ENCODE measurements at places on chromosomes 1 and 21. TPM values are rescaled to one million over a fixed set of nuclear protein-coding genes. Genes with fewer than 3 reads are reported as not detected.

GRCh38 chr1:186566140-186566855 is 105.4 kb upstream of the PDC start:
- DNase-seq: no peak

ACTL8 gene
- total RNA-seq: not detected

- no peak for DNase-seq
Measured at GRCh38 chr1:111729271-111729921, 9.8 kb downstream of the INKA2 start.

PTPRU gene
- total RNA-seq: 0.15 TPM

DNA sequence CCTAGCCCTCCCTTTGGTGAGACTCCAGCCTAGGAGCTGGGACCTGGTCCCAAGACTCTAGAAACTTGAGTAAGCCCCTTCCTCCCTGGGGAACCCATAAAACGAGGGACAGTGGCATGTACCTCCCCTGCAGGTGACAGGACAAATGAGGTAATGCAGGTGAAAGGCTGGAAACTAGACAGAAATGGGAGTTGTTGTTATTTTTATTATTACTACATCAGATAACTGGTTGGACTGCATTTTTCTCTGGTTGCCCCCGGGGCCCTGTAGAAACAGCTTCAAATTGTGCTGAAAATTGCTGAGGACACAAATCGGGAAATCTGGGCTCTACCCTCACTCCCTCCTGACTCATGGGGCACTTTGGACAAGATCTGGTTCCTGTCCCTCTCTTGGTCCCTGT is 132.3 kb upstream of the WNT4 start:
- no peak for DNase-seq

DNA sequence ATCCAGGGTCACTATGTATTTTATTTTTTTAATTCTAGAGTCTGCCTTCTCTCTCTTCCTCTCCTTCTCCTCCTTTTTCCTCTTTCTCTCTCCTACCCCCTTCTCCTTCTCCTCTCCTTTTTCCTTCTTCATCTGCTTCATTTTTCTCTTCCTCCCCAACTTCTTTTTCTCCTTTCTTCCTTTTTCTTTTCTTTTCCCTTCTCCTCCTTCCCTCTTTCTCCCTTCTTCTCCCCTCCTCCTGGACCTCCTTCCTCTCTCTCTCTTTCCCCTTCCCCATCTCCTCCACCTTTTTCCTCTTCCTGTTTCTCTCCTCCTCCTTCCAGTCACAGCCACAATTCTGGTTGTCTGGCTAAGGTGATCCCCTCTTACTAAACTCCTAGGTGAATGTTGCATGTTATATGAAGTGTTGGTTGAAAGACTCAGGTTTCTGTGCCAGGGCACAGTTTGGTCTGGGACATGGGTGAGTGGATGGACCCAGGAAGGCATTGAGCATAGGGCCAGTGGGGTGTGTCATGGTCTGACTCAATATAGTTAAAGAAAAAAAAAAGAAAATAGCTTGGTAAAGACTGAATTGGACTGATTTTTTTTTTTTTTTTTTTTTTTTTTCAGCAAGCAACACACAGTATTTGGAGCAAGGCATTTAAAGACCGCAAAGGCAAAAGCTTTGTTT is 266.9 kb downstream of the TGFB2 start:
- DNase-seq: no peak

DNA sequence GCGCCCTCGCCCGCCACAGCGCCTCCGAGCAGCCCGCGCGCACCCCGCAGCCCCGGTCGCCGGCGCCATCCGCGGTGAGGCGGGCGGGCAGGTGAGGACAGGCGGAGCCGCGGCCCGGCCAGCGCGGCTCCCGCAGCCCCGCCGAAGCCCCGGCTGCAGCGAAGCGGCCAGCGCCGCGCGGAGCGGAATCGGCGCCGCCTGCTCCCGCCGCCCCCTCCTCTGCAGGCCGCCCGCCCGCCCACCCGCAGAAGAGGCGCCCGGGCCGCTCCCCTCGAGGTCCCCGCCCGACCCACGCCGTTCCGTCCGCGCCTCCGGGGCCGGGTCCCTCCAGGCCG is 1.3 kb downstream of the PRDM16 start:
- DNase-seq: no peak

- DNase-seq: no peak
Measured at GRCh38 chr1:67636146-67636545, 48.9 kb upstream of the GADD45A start.

DNA sequence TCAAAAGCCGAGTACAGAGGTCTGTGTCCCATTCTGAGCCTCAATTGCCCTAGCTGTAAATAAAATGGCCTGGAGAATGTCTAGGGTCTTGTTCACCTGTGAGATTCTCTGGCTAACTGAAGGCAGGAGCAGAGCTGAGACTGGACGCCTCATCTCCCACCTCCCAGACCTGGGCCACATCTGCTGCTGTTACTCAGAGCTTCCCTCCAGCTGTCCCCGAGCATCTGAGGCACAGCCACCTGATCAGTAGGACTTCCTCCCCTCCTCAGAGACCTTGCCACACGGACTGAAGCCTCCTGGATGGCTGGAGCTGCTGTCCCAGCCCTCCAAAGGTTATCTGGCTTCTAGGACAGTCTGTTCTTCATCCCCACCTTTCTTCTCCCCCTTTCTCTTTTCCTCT is 62.4 kb downstream of the TMEM53 start:
- DNase-seq: no peak

SH2D1B gene
- 0.15 TPM for total RNA-seq

MMEL1 gene
- 0.22 TPM for total RNA-seq

DNA sequence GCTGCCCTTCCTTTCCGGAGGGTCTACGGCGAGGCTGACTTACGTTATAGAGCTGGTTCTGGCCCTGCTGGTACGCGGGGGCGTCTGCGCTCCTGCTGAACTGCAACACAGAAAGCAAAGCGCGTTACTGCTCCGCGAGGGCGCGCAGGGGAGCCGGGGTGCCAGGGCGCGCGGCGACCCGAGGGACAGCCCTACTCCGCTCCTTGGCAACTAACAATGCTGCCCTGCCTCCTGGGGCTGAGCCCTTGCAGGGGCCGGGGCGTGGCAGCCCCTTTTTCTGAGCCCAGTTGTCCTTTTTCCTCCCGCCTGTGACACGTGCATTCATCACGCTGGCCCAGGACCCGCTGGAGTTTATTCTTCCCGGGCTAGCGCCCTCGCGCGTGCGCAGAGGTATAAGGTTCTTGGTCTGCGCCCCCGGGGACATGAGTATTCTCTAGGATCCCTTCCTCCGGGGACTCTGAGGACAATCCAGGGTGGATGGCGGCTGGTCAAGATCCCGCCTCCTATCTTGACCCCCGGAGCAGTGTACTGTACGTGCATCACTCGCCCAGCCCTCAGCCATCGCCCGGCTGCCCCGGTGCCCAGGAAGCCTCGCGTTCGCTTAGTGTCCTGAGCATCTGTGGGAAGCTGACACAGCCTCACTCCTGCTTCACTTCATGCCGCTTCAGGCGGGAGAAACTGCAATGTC is 78.9 kb downstream of the CD247 start:
- DNase-seq: peak; percentile 59

FOXD3 gene
- not detected for total RNA-seq

DNA sequence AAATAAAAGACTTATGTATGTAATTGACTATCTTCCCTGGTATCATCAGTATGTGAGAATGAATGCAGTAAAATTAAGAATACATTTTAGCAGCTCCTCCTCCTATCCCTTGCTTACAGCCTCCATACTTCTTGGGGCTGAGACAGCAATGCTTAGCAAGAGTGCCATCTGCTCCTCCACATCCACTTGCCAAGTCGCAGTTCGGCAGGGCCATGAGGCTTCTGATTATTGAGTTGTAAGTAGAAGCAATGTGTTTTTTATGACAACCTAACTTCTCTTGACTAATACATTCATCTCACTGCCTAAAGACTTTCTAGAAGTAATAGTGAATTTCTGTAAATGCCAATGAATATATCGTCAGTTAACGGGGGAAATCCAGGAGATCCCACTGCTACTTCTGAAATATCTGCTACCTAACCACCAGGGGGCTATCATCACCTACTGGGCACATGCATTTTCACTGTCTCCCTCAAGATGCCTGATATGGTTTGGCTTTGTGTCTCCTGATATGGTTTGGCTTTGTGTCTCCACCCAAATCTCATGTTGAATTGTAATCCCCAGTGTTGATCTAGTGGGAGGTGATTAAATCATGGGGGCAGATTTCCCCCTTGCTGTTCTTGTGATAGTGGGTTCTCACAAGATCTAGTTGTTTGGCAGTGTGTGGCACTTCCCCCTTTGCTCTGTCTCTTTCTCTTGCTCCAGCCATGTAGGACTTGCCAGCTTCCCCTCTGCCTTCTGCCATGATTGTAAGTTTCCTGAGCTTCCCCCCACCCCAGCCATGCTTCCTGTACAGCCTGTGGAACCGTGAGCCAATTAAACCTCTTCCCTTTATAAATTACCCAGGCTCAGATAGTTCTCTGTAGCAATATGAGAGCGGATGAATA is 59.6 kb downstream of the EXTL2 start:
- DNase-seq: peak; percentile 21

DNA sequence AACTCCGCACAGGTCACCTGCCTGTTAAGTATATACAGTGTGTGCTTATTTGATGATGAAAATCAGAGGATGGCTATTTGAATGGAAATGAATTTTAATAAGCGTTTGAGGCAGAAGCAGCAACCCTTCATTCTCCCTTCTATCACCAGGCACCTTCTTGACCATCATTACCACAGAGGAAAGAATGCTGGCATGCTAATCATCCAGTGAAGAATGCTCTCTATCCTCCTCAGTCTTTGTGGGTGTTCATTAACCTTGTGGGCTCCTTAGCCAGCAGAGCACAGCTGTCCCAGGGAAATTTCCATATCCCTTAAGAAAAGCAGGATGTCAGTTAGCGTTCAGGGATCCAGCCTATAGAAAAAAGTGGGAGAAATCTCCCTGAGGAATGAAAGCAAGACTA is 428.0 kb upstream of the CAMK1G start:
- no peak for DNase-seq

DNA sequence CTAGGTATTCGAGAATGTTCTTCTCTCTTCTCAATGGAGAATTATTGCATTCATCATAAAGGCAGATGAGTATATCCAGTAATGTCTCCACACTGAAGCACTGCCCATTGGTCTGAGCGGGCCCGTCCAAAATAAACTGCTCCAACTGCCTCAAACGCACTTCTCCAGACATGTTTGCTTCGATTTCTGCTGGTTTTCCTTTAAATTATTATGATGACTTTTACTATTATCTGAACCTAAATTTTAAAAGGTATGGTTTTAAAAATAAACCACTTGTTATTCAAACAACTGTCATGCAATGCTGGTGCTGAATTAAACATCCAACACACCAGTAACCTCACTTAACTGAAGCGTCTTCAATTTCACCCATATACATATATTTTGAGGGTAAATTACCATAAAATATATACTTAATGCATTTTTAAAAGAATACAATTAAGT is 1.3 kb downstream of the CDC42BPA start:
- DNase-seq: no peak

GRCh38 chr1:200038981-200039848 is 11.7 kb downstream of the NR5A2 start:
- peak; percentile 73 for DNase-seq

TPTE gene
- total RNA-seq: not detected

GUCA2A gene
- total RNA-seq: not detected

DNA sequence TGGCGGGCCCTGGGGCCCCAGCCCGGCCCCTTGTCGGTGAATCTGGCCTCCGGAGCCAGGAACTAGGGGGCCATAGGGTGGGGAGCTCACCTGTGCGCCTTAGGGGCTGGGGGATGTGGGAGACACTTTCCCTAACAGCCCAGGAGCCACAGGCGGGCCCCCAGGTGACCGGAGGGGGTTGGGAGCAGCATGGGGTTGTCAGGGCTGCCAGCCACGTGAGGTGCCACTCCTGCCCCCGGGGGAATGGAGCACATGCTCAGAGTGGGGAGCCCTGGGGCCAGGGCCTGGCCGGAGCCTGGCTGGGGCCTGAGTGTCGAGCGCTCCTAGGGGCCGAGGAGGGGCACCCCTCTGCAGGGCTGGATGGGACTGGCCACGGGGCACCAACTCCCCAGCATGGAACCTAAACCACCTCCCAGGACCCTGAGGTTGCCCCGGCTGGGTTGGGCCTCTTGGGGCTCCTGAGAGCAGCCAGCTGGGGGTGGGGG is 19.9 kb downstream of the PRXL2B start:
- DNase-seq: no peak

DNA sequence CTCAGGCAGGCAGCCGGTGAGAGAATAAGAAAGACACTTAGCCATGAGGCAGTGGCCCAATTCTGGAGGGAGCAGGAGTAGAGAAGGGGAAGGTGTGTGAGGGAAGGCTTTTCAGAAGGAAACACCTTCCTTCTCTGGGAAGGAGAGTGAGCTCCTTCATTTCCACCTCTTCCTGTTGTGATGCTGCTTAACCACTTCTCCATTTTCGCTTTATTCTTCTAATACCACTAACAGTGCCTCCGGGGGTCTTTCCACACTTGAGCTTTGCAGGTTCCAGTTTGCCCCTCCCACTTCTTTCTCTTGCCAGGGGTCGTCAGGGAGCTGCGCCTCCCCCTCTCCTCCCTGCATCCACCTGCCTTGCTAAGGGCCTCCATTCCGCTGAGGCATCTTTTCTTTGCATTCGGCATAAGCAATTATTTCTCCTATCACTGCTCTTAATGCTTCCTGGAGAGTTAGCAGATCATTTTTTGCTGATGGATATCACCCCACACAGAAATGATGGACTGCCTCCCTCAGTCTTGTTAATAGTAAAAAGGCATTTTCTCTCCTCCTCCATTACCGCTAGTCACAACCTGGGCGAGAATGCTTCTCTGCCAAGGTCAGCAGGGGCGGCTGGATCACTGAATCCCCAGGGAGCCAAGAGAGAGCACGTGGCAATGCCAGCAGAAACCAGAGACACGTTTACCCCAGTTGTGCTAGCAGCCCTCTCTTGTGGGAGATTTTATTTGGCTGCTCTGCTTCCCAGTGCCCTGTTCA is 74.8 kb downstream of the ELAVL4 start:
- DNase-seq: no peak

SPRR4 gene
- not detected for total RNA-seq

DNA sequence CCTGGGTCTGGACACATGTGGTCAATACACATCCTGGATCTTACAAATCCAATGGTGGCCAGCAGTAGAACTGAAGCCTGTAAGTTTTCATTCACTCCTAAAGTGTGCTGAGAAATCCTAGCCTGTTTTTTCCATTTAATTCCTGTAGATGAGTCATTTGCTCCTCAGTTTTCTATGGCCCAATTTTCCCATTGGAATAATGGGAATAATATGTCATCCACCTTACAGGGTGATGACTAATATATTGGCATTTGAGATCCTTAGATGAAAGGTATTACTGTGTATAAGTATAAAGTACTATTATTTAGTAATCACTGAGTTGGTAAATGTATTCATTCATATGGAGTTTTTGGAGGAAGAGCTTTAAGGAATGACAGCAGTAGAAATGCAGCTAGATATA is 89.7 kb upstream of the ADAR start:
- no peak for DNase-seq

DYNLT5 gene
- not detected for total RNA-seq

All from B cell (primary cell).